ENCODE measurements at places on chromosomes 5 and 9.
A peak's percentile ranks its signal among the peaks of the same experiment; 100 is the strongest.

DNA sequence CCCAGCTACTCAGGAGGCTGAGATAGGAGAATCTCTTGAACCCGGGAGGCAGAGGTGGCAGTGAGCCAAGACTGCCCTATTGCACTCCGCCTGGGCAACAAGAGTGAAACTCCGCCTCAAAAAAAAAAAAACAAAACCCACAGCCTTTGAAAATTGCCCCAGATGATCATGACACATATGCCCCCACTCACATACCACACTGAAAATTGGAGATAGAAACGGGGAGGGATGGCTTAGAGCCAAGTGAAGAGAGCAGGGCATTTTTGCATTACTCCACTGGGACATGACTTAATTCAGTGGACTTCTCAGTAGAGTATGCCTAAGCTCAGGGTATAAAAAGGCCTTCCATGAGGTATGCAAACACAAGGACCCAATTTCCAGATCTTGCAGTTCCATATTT is 309.3 kb downstream of the BNC2 start:
- no peak for DNase-seq

GRCh38 chr9:108271236-108271635 is 584.5 kb downstream of the ACTL7B start:
- DNase-seq: no peak

GRCh38 chr5:172485511-172486202 is 31.3 kb upstream of the SH3PXD2B start:
- DNase-seq: no peak

DNA sequence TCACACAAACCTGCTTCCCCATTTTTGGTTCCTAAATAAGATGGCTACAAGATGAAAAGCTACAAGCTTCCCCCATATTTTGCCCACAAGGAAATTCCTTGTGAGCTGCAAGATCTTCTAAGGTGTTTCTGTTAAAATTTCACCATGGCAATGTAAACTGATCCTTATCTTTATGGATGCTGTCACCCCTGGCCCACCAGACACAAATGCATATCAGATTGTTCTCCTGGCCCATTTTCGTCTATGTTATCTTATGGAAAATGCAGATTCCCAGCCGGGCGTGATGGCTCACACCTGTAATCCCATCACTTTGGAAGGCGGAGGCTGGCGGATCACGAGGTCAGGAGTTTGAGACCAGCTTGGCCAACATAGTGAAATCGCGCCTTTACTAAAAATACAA is 65.1 kb upstream of the IL6ST start:
- no peak for DNase-seq

DNA sequence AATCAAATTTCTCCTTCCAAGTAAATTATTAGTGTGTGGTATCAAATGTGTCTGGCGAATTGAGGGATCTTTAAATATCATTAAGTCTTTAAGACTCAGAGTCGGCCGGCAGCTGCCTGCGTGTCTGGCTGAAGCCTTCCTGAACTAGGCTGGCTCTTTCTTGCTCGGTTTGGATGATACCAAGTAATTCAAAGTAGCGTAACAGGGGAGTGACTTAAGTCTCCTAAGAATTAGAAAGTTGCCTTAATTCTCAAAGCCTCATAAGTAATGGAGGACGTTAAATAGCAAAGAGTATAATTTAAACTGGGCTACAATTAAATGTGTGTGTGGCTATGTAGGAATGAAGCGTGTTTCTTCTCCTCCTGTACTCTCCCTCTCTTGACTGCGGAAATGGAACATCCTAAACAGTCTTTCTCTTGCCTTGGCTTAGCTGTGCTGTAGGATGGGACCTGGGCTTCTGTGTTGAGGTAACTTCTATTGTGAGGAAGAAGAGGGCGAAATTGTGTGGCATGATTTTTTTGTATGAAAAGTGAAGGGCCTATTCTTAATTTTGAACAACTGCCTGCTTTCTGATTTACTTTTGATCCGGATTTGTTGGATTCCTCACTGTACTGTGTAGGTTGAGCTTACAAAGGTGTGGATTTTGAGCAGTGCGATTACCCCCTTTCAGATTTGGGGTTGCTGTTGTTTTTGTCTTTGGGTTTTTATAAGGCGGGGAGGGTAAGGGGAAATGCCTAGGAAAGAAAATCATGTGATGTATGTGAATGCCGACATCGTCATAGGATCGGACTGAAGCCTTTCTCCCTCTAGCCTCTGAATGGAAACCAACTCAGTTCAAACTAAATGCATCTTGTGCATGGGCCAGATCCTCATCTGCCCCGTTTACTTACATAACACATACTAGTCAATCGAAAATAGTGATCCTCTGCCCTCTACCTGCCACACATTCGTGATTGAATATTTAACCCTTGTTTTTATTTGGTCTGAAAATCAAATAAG is 29.9 kb downstream of the CPEB4 start:
- DNase-seq: peak; percentile 40

- no peak for DNase-seq
Measured at GRCh38 chr5:134851307-134851923, 5.6 kb downstream of the C5orf24 start.

GRCh38 chr5:76771705-76772405 is 47.0 kb upstream of the F2RL1 start:
- no peak for DNase-seq

- no peak for DNase-seq
Measured at GRCh38 chr5:10707198-10708142, 53.6 kb downstream of the DAP start.

GRCh38 chr5:31232273-31232888 is 38.9 kb downstream of the CDH6 start:
- DNase-seq: no peak

DNA sequence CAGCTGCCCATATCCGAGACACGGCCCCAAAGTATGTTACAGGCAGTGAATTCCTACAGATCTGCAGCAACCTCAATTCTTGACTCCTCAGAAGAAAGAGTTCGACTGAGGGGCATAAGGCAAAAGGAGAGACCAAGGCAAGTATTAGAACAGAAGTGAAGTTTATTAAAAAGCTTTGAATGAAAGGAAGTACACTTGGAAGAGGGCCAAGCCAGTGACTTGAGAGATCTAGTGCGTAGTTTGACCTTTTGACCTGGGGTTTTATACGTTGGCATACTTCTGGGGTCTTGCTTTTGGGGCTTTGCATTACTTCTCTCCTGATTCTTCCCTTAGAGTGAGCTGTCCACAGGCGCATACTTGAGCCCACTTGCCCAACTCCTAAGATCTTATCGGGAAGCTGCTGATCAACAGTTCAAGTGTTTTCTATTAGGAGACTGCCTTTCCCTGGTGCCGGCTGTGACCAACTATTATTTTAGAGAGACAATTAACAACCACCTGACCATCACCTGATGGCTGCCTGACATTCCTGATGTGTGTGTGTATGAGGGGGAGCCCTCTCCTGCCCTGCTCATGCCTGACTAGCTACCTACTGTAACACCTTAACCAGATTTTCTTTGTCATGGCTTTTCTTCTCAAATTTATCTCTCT is 1.5 kb upstream of the DEPDC1B start:
- no peak for DNase-seq

DNA sequence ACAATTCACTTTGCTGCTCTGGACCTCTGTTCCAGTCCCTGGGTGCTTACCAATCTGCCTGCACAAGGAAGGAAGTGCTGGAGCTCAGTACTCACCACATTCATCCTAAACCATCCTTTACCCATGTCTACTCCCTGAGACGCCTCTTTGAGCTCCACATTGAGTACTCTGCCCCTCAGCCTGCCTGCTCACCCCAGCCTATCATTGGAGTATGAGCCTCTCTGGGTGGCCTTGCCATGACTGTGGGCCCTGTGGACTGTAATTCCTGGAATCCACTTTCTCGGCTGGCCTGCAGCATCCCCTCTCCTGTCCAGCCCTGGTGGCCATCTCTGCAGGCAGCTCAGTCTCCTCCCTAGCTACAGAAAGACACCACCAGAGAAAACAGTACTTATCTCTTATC is 428.6 kb downstream of the SPOCK1 start:
- no peak for DNase-seq

GRCh38 chr5:133423618-133424282 is 188.6 kb downstream of the FSTL4 start:
- peak; percentile 48 for DNase-seq

- no peak for DNase-seq
Measured at GRCh38 chr9:126430124-126430523, 103.5 kb downstream of the MVB12B start.

DNA sequence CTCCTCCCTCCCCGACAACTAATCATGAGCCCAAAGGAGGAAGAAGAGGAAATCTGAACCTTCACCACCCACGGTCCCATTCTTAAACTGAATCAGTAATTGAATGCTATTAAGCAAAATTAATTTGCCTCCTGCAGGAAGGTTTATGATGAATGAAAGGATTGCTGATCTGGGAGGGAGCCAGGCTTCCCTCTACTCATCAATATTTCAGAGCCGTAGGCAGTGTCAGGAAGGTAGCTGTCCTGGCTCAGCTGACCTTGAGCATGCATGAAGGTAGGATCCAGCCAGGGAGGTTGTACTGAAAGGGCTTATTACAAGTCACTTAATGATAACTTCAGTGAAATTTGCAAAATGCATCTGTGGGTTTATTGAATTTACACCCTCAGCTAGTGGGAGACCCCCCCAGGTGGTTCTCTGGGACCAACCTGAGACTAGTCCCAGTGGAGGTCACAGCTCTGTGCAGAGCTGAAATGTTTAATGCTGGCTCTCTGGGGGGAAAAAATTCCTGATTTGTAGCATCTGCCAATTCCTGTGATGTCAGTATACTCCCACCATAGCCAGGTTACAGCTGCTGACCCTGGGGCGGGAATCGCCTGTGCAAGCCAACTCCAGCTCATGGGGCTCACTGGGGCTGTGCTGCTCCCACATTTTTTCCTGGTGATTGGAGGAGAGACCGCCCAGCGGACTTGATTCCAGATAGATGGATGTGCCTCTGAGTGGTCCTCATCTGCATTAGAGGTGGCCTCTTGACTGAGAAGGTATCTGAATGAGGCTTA is 47.9 kb upstream of the NCS1 start:
- no peak for DNase-seq

GRCh38 chr9:137970686-137971476 is 93.3 kb downstream of the CACNA1B start:
- no peak for DNase-seq

DNA sequence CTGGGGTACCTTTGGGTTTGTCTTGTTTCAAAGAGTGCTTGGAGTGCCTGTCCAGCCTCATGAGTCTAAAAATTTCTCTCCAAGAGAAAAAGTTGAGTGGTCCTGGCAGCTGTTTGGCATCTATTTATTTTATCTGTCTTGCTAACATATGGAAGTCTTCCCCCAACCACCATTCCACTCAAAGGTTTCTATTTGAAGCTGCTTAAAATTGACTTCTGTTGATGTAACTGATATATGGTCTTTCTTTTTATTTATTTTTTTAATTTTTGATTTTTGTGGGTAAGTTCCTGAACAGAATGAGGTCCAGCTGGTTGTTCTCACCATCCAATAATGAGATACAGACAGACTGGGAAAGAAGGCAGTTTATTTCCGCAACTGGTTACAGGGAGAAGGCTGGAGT is 178.7 kb upstream of the SGCD start:
- no peak for DNase-seq

- DNase-seq: no peak
Measured at GRCh38 chr5:10537624-10538023, 26.2 kb upstream of the ANKRD33B start.

GRCh38 chr5:116834796-116835515 is 260.3 kb upstream of the SEMA6A start:
- no peak for DNase-seq

DNA sequence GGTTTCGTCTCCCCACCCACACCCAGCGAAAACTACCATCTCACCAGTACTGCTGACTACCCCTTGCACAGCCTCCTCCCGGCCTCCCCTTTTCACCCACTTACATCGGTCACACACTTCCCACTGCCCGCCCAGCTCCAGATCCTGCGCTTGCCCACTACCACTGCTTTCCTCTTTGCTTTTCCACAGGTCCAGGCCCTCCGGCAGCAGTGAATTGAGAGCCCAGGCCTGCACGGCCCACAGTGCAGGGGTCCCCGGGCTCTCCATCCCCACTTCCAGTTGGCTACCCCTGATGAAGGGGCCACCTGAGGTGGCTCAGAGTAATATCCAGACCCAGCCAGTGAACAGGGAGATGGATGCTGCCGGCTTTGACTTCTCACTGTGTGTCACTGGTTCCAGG is 120.2 kb upstream of the FSTL4 start:
- DNase-seq: no peak

DNA sequence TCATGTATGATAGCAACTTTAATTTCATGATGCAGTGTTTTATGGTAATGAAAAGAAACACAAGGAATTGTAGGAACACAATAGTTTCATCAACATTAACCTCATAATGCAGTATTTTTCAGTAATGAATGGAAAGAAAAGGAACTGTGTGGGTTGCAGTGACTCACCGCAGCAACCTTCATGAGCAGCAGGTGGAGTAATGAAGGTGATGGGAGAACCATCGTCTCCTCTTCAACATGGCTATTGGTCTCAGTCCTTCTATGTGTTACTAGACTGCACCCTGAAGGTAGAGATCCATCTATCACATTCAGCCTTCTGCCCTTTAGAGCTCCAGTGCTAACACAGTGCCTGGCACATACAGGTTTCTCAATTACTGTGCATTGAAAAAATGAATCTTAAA is 58.0 kb downstream of the TMEM215 start:
- no peak for DNase-seq

GRCh38 chr5:76099286-76099702 is 16.1 kb downstream of the SV2C start:
- peak; percentile 2 for DNase-seq

DNA sequence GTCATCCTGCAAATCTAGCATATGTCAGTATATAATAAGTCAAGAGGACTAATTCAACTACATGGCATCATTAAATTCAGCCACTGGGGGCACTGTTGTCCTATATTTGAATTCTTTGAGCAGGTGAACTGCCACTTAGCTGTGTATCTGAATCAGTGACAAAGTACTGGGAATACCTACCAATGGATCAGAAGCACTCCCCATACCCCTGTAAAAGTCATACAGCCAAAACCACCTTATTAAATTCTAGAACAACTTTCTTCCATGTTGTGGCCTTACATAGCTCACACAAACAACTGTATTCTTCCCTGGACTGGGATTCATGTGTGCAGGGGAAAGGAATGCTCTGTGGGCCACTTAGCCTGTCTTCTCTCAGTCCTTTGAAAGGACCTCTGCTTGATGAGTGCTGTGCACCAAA is 57.4 kb upstream of the PLPP6 start:
- peak; percentile 32 for DNase-seq

- DNase-seq: no peak
Measured at GRCh38 chr5:34499001-34499734, 157.0 kb upstream of the RAI14 start.

GRCh38 chr5:157076558-157076957 is 17.6 kb upstream of the HAVCR1 start:
- DNase-seq: no peak

DNA sequence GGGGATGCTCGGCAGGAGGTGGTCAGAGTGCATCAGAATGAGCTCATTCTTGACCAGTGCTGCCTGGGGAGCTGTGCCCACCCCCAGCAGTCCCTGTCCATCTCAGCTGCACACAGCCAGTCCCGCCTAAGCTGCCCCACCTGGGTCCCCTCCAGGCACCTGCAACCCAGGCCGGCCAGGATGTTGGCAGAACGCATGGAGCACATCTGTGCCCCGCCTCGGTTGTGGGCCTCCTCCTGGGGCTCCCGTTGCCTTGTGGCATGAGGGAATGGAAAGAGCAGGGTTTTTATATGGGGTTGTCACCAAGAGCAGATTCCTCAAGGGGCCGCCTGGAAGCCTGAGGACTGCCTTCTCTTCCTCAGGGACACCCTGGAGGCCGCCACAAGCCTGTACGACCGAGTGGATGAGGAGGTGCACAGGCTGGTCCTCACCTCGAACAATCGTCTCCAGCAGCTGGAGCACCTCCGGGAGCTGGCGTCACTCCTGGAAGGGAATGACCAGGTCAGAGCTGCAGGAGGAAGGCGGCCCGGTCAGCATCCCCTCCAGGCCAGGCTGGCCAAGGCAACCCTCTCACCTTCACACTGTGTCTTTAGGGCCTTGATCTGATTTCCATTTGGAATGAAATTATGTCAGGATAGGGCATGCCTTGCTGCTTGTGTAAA is 34.8 kb upstream of the LRRC14B start:
- DNase-seq: no peak

Data from stimulated activated naive CD4-positive, alpha-beta T cell treated with Interleukin-2 at 50 U/mL for 16 hours (primary cell).